ENCODE measurements at places on chromosomes 4 and X.

DNA sequence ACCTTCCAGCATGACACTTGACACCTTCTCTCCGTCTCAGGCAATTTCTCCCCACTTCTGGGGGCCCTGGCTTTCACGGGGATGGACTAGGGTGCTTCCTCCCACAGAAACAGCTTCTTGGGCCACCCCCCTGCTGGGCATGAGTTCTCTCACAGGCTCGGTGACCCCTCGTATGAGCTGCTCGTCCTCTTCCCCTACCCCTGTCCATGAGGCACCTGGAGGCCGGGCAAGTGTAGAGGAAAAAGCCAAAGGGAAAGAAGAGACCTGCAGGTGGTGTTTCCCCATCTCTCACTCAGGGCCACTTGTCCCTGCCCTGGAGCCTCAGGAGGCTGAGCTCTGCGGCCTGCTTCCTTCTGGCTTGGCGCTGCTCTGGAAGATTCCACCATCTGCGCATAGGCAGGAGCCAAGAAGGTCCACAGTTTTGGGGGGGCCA lies 1.9 kb upstream of the RGS12 start:
- DNase-seq = no peak

- DNase-seq = peak; percentile 28
Measured at GRCh38 chr4:21893136-21893535, 55.4 kb downstream of the KCNIP4 start.

GRCh38 chrX:9464435-9465371 lies at the start of gene TBL1X:
Gene TBL1X (plus strand): TSS chrX:9465058. CDS start chrX:9653587, 188,529 bp downstream.
- DNase-seq = no peak

DNA sequence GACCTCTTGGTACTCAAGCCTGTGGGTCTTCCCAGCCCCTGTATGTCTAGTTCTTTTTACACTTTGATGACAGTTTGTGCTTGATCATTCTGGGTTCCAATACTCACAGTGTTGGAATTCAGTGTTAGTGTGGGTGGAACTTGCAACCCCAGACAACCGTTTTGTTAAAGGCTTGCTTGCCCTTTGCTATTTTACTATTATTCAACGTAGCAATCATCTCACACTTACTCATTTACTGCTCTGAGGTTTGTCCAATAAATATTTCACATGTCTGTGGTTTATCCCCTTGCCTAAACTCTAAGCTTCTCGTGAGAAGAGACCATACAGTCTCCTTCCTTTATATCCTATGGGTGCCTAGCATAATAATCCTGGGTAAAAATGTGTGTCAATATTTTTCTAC lies 15.3 kb downstream of the CCNG2 start:
- peak; percentile 94 for DNase-seq

- no peak for DNase-seq
Measured at GRCh38 chr4:142352712-142353111, 493.4 kb downstream of the INPP4B start.

- DNase-seq = no peak
Measured at GRCh38 chrX:45164021-45164621, 36.6 kb downstream of the DIPK2B start.

- no peak for DNase-seq
Measured at GRCh38 chr4:70915036-70915815, 13.1 kb downstream of the MOB1B start.

DNA sequence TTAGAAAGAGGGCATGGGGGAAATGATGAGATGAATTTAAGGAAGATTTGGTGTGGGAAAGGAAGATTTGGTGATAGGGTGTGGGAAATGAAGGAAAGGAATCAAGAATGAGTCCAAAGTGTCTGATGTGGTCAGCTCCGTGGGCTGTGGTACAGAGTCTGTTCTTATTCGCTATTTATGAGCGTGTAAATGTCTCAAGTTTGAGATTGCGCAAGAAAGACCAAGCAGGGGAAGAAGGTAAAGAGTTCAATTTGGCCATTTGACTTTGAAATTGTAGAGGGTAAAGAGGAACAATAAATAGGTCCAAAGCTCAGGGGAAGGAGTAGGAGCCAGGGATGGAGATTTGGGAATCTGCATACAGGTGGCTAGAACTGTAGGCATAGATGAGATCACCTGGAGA lies 11.3 kb upstream of the SMS start:
- DNase-seq = no peak

DNA sequence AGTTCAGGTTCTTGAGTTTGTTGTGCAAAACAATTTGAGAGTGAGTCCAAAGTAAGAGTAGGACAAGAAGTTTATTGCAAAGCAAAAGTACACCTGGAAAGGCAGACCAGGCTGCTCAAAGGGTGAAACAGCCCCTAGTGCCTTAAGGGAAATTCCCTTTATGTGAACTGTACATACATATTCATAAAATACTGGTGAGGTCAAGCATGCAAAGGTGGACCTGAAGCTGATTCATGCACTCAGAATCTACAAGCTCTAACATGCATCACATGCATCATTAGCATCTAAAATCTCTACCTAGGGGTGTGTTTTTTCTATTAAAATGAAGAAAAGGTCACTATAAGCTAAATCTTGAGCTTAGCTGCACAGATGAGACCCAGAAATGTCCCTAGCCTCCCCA lies 266.9 kb downstream of the SPATA18 start:
- DNase-seq = no peak

DNA sequence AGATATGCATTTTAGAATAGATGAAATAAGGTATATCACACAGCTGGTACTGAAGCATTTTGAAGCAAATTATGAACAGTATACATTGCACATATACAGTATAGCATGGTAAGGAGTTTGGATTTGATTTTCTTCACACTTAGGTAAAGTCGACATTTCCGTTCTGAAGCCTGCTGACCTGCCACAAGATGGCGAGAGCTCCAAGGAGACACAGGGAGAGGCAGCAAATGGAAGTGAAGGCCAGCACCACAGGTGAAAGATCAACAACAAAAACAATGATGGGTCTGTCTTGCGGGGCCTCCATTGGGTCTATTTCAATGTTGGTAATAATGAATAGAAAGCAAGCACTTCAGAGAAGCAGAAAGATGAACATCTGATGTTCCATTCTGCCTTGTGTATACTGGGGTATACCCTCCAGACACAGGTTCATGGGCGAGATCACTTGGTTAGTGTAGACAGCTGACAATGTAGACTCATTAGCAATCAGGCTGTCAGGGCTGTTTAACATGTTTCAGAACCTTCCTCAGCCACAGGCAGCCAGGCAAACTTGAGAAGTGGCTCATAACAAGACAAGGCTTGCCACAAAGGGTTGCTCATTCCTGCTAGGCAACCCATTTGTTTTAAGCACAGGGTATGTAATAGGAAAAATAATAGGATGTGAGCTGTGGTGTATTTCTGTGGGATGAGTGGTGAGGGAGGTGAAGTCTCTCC lies 21.4 kb upstream of the NOX1 start:
- no peak for DNase-seq

GRCh38 chr4:59518005-59518823 lies 1681.9 kb upstream of the ADGRL3 start:
- DNase-seq = no peak

- DNase-seq = no peak
Measured at GRCh38 chr4:19999276-19999675, 252.4 kb upstream of the SLIT2 start.

DNA sequence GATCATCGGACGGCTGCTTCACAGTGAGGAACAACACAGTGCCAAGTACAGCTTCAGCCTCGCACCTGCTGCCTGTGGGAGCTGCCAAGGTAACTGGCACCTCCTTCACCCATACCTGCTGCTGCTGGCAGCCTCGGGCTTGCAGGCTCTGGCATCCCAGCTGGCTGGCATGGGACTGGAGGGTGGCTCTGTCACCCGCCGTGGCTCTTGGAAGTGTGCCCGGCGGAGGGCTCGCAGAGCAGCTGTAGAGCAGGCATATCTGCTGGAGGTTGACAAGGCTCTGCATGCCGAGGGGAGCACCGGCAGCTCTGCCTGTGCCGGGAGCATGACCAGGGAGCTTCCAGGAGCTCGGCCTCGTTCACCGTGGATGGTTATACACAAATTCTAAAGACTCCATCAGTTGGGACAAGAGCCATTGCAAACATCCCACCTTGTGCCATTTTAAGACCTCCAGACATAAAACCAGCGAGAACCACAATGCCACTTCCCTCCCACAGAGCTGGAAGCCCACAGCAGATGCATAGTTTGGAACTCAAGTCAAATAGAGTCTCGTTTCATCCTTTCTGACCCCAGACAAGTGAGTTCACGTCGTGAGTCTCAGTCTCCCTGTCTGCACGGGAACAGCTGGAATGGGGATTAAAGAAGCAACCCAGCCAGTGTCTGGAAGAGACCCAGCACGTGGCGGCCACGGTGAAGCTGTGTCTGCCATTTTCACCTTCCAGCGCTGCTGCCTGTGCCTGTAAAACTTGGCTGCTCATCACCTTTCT lies 84.3 kb upstream of the PSAPL1 start:
- no peak for DNase-seq

DNA sequence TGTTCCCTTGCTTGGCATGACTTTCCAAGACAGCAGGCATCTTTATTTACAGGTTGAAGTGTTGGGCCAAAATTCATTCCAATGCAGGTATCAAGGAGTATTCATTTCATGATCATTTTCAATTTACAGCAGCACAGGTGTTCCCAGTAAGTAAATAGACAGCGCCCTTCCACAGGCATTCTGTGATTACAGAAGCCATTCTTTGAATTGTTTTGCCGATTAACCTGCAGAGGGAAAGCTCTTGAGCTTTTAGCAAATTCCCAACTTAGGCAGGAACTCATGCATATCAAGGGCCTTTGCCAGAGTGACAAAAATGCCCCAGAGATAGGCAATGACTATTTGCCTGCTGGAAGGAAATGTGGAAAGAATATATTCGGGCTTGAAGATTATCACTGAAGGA lies 6.8 kb downstream of the TXK start:
- no peak for DNase-seq

DNA sequence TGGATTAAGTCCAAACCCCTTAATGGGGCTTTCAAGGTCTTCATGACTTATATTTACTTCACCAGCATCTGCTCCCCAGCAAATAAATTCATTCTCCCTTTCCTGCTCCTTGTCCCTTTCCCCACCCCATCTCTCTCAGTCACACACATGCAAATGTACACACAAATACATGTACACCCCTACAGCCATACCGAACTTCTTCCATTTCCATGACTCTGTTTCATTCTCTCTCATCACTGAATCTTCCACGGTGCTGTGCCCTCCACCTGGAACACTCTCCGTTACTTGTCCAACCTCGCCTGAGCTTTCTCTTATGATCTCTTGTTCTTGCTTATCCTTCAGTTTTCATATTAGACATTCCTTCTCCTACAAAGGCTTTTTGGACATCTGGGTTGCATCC lies 22.0 kb upstream of the RPA4 start:
- no peak for DNase-seq

DNA sequence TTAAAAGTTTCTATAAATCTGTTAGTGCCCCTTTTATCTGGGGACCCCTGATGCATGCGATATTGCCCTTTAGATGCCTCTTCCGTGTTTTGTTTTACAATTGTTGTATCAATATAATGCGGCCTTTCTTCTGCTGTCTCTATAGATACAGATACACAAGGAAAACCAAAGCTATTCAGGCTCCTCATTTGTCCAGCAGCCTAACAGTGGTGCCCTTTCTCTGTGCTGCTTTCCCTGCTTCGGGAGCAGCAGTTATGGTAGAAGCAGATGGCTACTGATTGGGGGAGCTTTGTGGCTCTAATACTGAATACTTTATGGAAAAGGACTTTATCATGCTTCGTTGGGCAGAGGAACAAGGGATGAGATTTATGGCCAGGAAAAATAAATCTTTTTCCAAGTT lies 10.6 kb upstream of the PRDM8 start:
- no peak for DNase-seq

DNA sequence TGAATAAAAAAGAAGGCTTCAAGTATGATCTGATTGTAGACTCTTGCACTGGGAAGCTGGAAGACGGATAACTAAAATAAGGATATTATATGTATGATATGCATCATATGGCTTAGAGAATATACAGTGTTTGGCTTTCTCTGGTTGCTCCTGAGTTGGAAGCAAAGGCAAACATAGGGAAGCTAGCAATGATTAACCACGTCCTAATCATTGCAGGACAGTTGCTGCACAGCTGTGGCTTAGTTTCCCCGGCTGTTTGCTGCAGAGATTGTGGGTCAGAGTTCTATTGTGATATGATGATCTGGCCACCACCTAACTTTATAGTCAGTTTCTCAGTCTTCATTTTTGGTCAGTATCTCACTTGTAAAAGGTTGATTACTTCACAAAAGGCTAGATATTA lies 36.3 kb upstream of the PARM1 start:
- no peak for DNase-seq

GRCh38 chr4:77473509-77473908 lies 132.1 kb upstream of the CXCL13 start:
- no peak for DNase-seq

DNA sequence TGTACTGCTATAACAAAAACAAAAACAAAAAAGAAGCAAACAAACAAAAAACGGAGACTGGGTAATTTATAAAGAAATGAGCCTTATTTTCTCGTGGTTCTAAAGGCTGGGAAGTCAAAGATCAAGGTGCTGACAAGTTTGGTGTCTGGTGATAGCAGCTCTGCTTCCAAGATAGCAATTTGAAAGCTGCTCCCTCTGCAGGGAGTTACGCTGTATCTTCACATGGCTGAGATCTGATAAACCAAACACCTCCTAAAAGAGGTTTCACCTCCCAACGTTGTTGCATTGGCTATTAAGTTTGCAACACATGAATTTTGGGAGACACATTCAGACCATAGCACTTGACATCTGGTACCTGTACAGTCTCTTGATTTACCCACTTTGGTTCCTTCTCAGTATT lies 854.2 kb downstream of the CENPC start:
- no peak for DNase-seq

- DNase-seq = no peak
Measured at GRCh38 chrX:109347632-109348031, 134.3 kb downstream of the GUCY2F start.

- DNase-seq = no peak
Measured at GRCh38 chr4:183541752-183542040, 36.8 kb downstream of the ING2 start.

DNA sequence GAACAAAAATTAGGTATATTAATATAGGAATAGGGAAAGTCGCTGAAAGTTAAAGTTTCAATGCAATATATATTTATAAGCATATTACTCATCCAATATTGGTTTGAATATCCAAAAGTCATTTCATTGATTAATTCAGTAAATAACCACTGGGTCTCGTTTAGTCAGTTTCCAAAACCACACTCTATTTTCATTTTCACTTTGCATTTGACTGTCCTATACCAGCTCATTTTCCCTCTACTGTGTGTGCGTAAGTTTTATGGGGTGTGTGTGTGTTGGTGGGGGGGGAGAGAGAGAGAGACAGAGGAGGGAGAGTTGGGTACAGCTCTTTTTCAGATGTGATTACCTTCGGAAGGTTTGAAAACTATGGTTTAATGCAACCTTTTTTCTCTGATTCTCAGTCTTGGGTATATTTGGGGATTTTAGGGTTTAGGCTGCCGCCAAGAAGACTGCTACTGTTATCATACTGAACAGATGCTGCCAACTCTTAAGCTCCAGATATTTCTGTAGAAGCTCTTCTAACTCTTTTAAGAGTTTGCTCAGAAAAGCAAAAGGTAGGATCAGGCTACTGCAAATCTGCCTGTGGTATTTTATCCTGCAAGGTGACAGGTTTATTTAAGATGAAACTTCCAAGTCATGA lies 1427.4 kb downstream of the PCDH7 start:
- DNase-seq = no peak
